Stimulated activated CD8-positive, alpha-beta memory T cell treated with anti-CD3 and anti-CD28 coated beads, Interleukin-7, amount 100 ng/mL, for 1 hour (primary cell): ENCODE measurements at places on chromosomes 11 and 22.

DNA sequence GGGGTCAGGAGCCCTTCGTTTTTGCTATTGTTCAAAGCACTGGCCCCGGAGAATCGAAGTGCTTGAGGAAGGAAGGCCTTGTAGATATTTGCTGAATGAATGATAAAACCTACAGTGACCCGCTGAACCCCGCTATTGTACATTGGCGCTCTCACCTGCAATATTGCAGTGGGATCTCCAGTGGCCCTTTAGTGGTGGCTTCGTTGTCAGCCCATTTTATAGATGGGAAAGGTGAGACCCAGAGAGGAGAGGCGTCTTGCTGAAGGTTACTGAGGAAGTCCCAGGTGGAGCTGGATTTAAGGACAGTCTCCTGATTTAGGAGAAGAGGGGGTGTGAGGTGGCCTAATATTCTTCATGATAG is 1.2 kb downstream of the CDC42EP2 start:
- DNase-seq: no peak

DNA sequence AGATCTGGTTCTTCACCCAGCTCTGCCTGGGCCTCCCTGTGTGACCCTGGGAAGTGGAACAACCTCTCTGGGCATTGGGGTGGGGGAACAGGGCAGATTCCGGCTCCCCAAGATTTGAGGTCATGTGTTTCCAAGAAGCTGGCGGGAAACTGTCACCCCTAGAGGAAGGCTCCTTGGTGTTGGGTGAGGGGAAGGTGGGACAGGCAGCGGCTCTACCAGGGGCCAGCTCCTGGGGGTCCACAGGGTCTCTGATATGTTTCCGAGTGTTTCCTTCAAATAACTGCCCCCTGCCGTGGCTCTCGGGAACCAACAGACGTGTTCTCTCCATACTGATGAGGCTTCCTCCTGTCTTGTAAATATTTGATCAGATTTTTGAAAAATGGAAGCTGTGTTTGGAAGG is 78.5 kb downstream of the MPPED1 start:
- DNase-seq: no peak

- DNase-seq: no peak
Measured at GRCh38 chr11:72856065-72856464, 41.9 kb downstream of the ATG16L2 start.

- no peak for DNase-seq
Measured at GRCh38 chr11:58927393-58928106, 11.7 kb upstream of the GLYATL1 start.

DNA sequence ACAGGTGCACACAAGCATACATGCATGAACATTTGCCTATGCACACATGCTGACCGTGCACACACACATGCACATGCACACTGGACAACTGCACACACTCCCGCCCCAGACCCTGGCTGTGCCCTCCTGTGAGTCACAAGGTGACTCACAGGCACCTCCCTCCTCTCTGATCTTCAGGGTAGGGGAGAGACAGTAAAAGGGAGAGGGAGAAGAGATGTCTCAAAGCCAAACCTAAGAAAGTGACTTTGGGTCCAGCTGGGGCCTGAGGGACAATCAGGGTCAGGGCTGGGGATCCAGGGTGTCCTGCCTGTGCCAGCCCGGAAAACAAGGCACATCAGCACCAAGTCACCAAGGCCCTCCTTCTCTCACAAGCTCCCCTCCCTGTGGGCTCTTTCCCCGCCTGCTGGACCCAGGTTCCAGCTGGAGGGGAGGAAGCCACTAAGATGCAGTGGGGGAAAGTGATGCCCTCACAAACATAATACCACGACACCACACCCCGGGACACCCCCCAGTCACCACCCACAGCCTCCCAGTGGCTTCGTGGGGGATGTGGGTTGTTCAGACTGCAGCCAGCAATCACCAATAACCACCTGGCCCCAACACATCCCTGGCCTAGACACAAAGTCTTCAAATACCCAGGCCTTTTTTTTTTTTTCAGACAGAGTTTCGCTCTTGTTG is 39.3 kb downstream of the PDGFB start:
- DNase-seq: no peak
